AG09319 (cell line): ENCODE measurements at places on chromosomes 16 and 17.

- DNase-seq: no peak
Observed at GRCh38 chr17:40018211-40019121, 3.2 kb downstream of the CSF3 start.

DNA sequence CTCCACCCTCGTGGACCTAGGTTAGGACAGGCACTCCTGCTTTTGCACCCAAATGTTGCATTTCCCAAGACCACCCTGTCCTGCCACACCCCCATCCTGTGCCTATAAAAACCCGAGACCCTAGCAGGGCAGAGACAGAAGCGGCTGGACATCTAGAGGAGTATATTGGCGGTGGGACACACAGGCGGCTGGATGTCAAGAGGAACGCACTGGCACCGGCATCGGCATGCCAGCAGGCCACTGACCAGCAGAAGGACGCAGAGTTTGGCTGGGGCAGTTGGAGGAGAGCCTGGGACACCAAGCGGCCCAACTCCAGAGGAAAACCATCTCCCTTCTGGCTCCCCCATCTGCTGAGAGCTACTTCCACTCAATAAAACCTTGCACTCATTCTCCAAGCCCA lies 14.7 kb upstream of the WFIKKN2 start:
- no peak for DNase-seq

GRCh38 chr17:74249590-74250270 lies 24.3 kb upstream of the DNAI2 start:
- no peak for DNase-seq

GRCh38 chr17:3870871-3871306 lies 22.0 kb downstream of the CAMKK1 start:
- no peak for DNase-seq

- DNase-seq: no peak
Observed at GRCh38 chr16:17926866-17927399, 409.6 kb downstream of the NPIPA8 start.

DNA sequence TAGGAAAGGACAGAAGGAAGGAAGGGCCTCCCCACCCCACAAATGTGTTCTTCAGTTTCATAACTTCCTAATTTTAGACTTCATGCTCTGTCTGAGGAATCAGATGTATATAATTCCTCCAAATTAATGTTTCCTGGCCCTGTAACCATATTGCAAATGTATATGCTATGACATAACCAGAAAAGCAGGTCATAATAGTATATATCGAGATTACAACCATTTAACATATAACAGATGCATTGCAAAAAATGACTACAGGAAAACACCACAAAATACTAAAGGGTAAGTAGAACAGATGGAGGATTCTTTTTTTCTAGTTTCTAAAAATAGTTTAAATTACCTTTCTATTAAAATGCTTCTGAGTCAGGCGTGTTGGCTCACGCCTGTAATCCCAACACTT lies 3.1 kb upstream of the EXOC7 start:
- no peak for DNase-seq

DNA sequence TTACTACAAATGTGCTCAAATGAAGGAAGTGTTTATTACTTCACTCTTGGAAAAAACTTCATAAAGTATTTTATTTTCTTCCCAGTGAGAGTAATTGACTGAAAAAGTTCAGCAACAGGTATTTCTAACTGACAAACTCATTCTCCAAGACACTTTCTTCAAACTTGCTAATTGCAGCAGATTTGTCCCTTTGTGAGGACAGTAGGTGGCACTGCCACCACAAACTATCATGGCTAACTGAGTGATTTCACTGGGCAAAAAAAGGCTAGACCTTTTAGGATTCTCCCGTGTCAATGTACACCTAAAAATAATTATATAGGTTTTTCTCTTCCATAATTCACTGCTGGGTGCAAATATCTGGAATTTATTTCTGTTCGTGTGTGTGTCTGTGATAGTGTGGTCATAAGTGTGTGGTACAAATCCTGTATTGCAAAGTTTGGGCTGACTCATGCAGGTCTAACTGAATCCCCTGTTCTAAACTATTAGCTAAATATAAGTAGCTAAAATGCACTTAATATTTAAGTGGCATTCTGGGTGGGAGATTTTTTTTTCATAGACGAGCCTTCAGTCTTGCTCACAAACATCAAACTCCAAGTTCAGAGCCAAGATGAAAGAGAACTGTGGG lies 3.9 kb downstream of the HS3ST3A1 start:
- peak; percentile 42 for DNase-seq

DNA sequence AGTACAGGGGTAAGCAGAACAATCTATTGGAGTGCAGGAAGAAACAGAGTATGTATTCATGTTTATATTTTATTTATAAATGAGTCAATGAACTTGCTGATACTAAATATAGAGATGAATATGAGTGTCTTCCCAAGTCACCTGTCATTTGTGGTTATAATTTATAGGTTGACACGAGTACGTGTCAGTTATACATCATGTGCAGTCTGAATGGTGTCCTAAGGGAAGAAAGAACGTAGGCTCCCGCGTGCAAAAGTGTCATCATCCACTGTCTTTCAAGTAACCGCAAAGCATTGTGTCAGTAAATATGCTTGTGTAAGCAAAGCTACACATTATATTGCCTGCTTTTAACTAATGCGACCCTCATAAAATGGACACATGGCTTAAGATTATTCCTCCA lies 786.1 kb downstream of the KCNJ2 start:
- DNase-seq: no peak
